ENCODE measurements at places on chromosomes 7 and 10.

- DNase-seq = no peak
Measured at GRCh38 chr7:137590071-137590755, 246.7 kb upstream of the PTN start.

DNA sequence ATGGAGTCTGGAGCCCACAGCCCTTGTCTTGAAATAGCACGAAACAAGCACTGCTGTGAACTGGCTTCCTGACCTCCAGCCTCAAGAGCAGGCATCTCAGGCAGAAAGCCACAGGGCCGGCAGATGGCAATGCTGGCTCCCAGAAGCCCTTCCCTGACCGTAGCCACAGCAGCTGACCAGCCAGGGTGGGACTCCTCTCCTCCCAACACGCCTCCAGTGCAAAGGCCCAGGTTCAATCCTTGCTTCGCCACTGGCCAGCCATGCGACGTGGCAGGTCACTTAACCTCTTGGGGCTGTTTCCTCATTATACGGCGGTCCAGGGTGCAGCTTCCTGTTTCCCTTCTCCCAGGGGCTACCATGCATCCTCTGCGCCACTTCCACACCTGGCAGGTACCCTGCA, 12.8 kb downstream of the PRKAG2 start:
- no peak for DNase-seq

GRCh38 chr7:28315565-28316410, 96.5 kb upstream of the CREB5 start:
- DNase-seq = no peak

DNA sequence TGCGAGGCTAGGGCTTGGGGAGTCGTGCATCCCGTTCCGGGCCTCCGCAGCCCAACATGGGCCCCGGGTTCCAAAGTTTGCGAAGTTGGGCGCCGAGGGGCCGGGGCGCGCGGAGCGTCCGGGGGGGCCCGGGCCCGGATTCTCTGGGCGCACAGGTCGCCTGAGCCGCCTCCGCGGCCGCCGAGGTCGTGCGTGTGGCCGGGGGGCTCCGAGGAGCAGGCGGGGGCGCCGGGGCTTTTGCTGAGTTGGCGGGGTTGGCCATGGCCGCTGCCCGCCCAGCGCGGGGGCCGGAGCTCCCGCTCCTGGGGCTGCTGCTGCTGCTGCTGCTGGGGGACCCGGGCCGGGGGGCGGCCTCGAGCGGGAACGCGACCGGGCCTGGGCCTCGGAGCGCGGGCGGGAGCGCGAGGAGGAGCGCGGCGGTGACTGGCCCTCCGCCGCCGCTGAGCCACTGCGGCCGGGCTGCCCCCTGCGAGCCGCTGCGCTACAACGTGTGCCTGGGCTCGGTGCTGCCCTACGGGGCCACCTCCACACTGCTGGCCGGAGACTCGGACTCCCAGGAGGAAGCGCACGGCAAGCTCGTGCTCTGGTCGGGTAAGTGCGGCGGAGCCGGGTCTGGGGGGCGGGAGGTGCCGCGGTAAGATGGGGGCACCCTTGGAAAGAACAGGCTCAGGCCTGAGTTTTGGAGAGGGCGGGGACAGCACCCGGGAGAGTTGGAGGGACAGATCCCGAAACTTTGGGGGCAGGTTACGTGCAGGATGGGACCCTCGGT, 643 bp downstream of the SMO start:
- no peak for DNase-seq

DNA sequence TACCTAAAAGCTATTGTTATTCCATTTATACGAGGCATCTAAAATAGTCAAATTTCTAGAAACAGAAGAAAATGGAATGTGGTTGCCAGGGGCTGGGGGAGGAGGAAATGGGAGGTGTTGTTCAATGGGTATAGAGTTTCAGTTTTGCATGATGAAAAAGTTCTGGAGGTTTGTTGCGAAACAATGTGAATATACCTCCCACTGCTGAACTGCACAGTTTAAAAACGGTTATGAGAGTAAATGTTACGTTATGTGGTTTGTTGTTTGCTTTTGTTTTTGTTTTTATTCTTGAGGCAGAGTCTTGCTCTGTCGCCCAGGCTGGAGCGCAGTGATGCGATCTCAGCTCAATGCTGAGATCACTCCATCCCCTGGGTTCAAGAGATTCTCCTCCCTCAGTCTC, 64.9 kb upstream of the NRBF2 start:
- no peak for DNase-seq

DNA sequence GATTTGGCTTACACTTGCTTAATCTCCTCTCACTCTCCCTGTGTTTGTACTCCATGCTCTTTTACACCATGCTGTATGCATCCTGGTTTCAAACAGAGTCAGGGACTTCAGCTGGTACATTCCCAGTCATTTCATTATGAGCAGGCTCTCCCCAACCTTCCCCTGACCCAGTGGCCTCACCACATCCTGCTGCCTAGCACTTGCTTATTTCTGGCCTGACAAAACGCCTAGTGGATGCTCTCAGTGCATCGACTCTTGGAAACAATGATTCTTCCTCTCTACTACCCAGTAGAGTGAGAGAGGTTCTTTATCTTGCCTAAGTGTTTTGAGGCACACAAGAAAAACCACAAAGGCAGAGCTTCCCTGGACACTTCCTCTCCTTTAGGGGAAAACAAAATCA, 63.4 kb downstream of the CAV1 start:
- no peak for DNase-seq

DNA sequence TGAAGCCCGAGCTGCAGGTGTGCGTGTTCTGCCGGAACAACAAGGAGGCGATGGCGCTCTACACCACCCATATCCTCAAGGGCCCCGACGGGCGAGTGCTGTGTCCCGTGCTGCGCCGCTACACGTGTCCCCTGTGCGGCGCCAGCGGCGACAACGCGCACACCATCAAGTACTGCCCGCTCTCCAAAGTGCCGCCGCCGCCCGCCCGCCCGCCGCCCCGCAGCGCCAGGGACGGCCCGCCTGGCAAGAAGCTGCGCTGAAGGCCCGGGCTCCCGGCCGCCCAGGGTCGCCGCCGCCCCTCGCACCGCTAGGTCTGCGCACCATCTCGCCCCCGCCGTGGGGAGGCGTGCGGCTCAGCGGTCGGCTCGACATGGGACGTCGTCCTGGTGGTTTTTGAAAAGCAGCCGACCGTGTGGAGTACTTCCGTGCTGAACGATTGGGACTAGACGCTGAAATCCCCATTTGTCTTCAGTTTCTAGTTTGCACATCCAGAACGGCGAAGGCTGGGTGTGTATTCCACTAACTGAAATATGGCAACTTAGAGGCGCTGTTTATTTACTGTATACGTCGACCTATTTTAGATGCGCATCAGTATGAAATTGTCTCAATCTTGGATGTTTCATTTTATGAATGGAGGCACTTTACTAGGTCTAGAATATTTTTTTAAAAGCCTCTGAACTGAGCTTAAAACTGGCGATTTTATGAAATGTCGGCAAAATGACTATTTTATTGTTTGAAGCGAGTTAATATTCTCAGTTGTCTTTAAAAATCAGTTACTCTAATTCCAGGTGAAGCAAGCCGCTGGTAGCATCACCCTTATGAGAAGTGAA, 1.1 kb downstream of the NANOS1 start:
- DNase-seq = peak; percentile 33

DNA sequence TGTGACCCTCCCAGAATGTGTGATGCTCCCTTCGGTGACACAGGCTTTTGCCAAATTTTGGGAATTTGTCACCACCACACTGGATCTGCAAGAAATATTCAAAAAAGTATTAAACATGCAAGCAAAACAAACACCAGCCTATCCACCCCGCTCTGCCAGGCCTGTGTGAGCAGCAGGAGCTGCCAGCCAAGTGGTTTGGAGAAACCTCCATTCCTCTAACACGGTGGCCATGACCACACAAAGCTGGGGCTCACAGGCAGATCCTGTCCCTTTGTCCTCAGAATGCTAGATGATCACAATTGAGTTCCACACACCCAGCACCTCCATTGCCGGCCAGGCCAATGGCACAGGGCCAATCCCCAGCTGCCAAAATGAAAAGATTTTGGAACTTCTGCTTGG, 261.9 kb upstream of the PPP2R2D start:
- no peak for DNase-seq

DNA sequence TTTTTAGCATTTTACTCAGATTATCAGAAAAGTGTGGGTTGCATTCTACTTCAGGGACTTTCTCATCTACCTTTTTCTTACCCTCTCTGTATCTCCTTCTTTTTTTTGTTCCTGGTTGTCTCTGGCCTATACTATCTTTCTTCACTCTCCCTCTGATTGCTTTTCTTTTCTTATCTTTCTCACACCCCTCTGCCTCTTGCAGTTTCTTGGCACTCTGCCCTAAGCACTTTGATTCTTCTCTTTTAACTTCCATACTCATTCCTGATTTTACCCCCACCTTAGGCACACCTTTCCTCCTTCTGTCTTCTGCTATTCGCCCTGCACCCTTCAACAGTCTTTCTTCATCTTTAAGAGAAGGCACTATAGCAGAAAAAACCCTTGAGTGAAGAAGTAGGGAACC, 92.8 kb upstream of the HPS1 start:
- DNase-seq = no peak

DNA sequence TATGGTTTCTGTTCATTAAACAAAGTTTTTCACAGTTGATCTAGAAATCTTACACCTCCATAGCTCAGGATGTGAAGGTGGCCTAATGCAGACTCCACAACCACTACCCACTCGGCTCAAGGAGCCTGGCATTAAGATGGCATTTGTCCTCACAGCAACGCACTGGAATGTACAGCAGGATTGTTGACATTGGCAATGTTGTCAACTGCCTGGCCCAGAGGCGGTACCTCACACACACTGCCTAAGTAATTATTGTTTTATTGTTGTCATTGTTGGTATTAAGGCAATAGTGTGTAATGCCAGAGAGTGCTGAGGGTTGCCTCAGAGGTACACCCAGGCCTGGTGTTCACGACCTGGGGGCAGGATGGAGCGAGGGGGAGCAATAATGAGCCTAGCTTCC, 38.3 kb downstream of the LRRC18 start:
- DNase-seq = no peak

- no peak for DNase-seq
Measured at GRCh38 chr10:102463983-102464382, 12.6 kb upstream of the C10orf95 start.

GRCh38 chr7:70455925-70456324, 676.0 kb upstream of the GALNT17 start:
- no peak for DNase-seq

DNA sequence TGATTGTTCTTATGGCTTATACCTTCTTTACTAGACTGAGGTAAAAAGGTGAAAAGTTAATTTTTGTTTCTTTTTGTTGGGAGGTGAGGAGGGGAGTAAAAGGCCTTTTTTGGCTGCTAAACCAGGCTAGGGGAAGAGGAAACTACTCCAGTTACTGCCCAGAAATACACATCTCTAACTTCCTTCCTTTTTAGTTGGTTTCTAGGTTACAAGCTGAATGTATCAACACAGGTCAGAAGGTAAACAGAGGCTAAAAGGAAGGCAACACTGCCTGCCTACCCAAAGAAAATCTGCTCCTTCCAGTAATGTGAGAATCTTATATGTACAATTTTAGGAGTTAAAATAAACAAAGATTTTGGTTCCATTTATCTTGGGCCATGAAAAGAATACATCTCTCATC, 140.4 kb downstream of the NRBF2 start:
- DNase-seq = no peak

GRCh38 chr7:99407872-99408378, 472 bp downstream of the PDAP1 start:
- no peak for DNase-seq

DNA sequence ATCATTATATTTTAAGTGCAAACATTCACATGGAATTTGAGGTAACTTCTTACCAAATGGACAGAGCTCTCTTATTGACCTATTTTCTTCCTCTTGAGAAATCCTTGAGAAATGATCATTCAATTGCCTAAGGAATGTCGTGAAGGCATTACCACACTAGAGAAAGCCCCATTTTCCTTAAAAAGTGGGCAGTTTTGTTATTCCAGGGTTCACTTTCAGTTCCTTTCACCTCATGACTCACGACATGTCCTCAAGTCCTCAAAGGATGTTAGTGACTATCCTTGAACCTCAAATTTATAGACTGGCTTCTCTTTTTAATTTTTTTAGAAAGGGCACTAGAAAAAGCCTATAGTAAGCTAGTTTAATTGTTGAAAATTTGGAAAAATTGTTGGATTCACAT, 40.4 kb upstream of the SMIM30 start:
- no peak for DNase-seq

DNA sequence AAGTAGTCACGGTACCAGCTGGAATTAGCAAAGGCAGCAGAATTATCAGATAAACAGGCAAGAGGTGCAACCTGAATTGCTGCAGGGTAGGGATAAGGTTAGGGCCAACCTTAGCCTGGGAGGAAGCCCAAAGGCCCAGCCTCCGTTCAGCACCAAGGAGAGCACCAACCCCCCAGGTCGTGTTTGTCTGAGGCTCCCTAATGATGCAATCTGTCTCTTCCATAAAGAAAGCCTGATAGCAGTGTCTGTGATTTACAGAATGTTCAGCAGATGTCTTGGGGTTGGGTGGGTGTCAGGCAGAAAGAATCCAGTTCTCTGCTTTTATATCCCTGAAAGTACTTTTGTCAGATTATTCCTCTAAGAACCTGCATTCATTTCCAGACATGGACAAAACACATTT, 328.4 kb upstream of the AOAH start:
- no peak for DNase-seq

Measured in activated CD4-positive, alpha-beta T cell treated with anti-CD3 and anti-CD28 coated beads for 1 hour (primary cell).